ENCODE measurements at places on chromosomes 12 and 14.

- DNase-seq, result no peak
Measured at GRCh38 chr12:112664569-112664968, 127.0 kb upstream of the RPH3A start.

DNA sequence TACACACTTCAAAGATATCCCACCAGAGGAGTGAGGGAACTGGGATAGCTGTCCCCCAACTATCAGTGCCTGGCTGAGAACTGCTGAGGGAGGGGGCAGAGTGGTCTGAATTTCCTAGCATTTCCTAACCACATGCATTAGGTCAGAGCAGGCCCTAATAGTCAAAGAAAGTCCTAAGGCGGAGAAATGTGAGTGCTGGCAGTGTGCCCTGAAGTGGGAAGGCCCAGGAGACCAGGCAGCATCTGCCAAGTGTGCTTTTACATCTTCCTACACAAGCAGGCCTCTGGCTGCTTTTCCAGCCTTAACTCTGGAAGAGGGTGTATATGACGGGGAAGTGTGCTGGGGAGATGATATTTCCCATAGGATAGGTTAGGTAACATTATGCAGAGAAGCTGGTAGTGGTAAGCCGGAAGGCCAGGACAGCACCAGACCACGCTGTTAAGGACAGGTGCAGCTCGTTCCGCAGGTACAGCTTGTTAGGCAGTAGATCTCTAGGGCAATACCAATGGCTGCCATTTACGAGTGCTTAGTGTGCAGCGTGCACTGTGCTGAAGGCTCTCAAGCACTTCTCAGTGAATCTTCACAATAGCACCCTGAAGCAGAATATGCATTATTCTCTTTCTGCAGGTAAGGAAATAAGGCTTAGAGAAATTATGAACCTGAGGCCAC is 9.1 kb upstream of the CCDC198 start:
- no peak for DNase-seq

GRCh38 chr14:105294142-105294597 is 6.6 kb downstream of the BRF1 start:
- DNase-seq, result no peak

DNA sequence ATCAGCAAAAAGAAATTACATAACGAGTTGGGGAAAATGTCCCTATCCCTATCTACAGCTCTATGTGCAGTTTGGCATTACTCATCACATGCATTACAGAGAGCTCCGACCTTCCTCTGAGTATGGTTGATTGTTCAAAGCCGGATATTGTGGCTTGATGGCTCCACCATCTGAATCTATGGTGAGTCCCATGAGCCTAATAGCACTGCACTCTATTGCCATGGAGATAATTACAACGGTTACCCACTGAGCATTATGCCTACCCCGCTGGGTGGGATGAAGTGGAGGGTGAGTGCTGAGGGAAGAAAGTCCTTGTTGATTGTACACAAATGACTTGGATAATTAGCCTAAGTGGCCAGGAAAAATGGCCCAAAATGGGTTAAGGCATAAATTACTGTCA is 800.5 kb downstream of the NRXN3 start:
- DNase-seq, result no peak

- peak; percentile 42 for DNase-seq
Measured at GRCh38 chr12:121811434-121812319, 7.9 kb downstream of the SETD1B start.

DNA sequence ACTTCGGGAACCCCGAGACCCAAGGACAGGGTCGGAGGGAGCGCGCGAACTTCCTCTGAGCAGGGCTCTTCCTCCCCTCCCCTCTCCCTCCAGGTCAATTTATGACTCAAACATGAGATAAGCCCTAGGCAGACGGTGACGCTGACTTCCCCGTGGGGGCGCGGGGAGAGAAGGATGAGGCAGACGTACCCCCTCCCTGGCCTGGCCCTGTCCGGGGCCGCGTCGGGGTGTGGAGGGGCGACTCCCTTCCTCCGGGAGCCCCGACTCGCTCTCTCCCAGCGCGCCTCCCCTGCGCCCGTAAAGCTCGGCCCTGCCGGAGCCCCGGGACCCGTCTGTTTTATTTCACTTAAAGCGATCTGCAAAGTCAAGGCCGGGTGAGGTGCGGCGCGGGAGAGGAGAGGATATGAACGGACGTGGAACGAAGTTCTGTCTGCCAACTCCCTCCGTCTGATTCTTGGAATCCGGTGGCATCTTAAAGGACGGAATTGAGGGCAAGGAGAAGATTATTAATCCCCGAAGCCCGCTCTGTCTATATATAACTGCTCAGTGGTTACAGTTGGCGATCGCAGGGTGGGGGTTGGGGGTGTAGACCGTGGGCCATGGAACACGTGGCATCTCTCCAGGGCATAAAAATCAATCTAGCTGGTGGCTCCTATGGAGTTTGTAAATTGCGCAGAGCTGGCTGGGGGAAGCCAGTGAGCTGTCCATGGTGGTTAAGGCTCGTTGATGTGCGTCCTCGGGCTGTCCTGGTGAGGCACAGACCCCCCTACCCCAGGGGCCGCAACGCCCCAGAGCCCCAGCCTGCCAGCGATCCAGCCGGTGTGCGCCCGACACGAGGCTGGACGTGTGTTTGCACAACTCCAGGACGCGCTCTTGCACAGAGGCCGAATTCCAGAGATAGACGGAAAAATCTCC is 2.9 kb upstream of the PTHLH start:
- no peak for DNase-seq
